Activated T-cell treated with anti-CD3 and anti-CD28 coated beads, Interleukin-2, amount 50 U/mL, for 24 hours (primary cell): ENCODE measurements at places on chromosomes 12 and 14.
A peak's percentile ranks its signal among the peaks of the same experiment; 100 is the strongest.

- no peak for DNase-seq
Measured at GRCh38 chr12:107655281-107656065, 30.1 kb upstream of the PWP1 start.

DNA sequence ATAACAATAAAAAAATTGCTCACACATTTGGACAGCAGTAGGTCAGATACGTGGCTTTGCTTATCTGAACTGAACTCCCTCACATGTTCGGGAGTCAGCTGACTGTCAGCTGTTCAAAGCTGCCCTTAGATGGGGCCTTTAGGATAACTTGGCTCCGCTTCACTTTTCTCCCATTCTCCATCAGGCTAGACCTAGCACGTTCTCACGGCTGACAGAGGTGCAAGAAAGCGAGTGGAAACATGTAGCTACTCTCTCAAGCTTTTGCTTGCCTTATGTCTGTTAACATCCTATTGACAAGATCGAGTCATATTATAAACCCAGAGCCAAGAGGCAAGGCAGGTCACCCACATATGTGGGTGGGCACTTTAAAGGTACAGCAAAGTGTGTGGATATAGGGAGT lies 112.0 kb upstream of the PDZRN4 start:
- no peak for DNase-seq

DNA sequence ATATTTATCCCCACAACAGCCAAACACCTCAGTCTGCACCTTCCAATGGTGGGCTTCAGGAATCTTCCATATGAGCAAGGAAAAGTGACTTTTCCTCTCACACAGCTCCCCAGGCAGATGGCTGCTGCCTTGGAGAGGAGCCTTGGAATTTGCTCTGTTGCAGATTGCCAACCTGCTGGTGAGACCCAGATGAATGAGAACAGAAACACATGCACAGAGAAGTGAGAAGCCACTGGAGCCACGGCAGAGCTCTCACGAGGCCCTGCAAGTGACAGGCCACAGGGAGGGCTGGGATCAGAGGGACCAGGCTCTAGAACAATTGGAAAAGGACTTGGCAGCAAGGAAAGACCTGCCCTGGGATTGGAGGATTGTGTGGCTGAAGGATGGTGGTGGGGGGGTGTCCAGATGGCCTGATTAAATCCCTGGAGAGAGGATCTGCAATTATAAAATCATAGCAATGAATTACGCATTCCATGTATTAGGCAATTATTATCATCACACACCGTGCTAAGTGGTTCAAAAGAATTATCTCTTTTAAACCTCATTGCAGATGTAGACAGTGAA lies 84.9 kb upstream of the PWP1 start:
- no peak for DNase-seq

GRCh38 chr14:30005114-30005808 lies 77.6 kb upstream of the PRKD1 start:
- no peak for DNase-seq

- no peak for DNase-seq
Measured at GRCh38 chr14:67187826-67188225, 1.4 kb upstream of the GARIN2 start.

GRCh38 chr14:61386173-61386772 lies 64.9 kb downstream of the PRKCH start:
- no peak for DNase-seq

DNA sequence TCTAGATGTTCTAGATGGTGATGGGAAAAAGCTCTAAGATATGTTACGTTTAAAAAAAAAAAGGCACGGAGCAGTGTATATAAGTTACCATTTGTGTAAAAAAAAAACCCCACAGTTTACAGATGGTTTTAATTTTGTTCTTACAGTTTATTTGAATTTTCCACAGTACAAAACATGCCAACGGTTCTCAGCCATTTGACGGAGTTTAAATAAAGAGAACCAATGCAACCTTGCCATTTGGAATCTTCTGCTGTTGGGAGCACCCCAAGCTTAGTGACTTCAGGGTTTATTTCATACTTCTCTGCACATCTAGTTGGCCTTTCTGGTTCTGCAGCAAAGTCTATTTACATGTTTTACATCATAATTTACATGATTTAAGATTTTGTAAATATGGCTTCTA lies 7.7 kb upstream of the HPD start:
- no peak for DNase-seq

DNA sequence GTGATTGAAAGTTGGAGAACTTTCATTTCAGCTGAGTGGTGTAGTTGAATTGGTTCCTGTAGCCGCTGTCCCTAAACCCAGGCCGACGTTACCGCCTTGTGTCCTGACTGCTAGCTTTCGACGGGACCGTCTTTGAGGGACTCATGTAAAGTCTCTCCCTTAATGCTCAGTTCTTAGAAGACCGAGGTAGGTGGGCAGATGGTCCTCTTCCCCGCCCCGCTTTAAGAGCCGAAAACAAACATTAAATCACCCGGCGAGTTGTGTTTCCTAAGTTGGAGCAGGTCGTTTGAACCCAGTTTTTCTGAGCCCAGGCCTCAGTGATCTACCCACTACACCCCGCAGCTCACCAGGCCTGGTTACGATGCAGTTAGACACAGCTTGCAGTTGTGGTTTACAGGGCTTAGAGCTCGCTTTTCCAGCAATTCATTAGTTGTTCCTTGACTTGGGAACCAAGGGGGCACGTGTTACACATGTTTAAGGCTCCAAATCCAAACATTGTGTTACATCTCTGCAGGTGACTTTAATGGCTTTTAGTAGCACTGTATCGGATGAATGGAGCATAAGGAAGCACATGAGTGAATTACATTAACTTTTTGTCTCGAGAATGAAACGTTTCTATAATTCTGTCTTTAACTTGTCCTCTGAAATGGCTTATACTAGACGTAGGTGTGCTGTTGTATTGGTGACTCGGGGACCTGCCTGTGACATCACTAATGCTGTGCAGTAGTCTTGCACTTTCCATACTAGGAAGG lies 790 bp downstream of the NEDD1 start:
- DNase-seq = peak; percentile 52

- no peak for DNase-seq
Measured at GRCh38 chr12:66409195-66409871, 107.0 kb downstream of the HELB start.

DNA sequence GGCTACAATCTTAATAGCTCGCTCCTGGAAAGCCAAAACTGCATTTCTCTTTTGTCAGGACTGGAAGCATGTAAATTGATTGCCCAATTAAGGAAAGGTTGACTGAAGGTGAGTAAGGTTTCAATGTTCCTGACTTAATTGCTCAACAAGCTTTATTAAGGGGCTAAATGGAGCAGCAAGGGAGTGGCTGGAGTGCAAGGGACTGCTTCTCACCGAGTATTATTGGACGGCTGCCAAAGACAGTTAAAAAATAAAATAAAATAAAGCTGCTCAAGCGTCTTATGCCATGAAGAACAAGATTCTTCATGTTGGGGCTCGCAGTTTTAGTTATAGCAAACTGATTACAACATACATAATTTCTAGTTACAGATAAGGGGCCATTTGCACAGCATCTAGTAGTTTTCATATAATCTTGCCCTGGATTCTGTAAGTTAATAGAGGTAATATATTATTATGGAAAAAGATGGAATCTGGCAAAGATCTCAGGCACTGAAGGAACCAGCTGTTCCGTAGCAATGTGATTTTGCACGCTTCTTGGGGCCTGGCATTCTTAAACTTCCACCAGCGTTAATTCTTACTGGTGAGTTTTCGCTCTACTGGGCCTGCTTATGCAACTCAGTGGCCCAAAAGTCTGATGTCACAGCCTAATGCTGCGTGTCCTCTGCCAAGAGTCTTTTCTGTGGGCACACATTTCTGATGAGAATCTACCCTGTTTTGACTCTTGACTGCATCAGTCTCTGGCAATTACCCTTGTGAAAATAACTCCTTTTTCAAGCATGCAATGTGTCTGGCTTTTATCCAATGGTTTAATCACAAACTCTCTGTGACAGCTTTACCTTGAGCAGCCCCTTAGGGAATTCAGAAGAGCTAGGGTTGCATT lies 108.5 kb downstream of the SLC38A1 start:
- no peak for DNase-seq

GRCh38 chr12:71333418-71333817 lies 106.2 kb upstream of the LGR5 start:
- no peak for DNase-seq

DNA sequence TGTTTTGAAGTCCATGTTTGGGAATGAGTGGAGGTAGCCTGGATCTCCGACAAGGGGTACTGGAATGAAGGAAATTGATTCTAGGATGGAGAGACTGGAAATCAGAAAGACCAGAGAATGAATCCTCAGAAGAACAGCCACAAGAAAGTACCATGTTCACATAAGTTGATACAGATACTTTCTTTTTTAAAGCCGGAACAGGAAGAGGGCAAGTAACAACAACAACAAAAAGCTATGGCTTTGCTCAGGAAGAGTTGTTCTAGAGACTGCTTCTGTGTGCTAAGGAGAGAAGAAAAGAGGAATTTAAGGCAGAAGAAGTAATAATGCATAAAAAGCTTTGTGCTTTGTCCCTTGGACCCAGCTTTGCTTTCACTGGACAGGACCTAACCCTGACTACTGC lies 6.2 kb downstream of the TC2N start:
- DNase-seq = no peak

DNA sequence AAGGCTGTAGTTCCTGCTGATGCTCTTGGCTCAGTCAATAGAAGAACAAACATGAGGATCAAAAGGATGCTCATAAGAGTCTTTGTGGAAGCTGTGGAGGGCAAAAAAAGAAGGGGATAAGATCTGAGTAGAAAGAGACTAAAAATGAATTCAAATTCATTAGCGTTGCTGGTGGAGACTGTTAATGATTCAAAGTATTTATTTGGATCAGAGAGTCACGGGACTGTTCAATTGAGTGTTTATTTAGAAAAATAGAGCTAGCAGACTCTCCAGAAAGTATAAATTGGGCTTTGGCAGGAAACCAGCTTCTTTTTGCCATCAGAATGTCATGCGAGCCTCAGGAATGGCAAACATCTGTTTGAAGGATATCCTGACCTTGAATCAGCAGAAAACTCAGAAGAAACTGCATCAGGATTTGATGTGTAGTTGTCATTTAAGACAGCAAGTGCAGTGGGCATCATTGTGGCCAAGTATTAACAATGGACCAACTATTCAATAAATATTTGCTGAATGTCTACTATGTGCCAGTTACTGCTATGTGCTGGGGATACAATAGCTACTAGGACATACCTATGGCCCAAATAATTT lies 126.4 kb downstream of the TBC1D30 start:
- no peak for DNase-seq

DNA sequence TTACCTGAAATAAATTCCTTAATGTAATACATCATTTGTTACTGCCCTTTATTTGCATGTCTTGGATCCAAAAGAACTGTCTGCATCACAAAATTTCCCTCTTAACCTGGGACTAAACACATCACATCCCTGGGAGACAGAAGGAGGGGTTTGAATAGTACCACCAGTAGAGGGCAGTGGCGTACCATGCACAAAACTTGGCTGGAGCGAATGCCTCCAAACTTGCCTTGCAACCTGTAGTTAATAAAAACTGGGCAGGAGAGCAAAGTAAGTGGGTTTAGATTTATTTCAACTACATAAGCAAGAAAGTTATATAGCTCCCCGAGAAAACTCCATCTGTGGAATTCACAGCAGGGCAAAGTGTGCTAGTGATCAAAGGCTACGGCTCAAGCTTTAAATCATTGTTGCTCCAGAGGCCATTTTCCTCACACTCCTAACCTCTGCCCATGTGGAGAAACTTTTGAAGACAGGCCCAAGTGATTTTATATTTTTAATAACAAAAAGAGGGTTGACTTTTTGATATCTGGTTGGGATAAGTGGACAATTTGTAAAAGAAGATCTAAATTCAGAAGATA lies 1176.7 kb upstream of the SEL1L start:
- no peak for DNase-seq

DNA sequence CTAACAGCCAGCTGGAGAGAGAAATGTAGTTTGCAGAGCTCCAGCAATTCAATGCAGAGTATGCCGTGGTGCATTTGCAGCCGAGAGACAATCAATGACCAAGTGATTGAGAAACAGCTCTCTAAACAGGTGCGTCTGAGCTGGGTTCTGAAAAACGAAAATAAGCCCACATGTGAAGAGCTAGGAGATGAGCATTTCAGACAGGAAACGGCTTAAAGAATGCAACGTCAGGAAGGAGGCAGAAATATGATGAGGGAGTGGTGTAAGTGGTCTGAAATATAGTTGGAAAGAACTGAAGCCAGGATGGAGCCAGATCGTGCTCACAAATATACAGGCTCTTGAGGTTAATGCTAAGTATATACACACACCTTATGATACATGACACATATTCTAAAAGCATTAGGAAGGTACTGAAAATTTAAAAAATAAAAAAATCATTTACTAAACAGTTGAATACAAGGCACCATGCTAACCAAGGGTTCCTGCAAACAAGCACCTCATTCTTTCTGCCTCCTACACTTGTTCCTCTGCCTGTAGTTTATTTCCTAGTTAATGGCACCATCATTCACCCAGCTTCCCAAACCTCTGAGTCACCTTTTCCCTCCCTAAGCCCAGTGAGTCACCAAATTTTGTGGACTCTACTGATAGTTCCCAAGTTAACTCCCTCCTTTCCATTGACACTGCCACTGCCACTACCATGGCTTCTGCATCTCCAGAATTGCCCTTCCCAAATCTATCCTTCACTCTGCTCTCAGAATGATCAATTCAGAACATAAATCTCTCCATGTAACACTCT lies 2.3 kb upstream of the GARIN2 start:
- no peak for DNase-seq

DNA sequence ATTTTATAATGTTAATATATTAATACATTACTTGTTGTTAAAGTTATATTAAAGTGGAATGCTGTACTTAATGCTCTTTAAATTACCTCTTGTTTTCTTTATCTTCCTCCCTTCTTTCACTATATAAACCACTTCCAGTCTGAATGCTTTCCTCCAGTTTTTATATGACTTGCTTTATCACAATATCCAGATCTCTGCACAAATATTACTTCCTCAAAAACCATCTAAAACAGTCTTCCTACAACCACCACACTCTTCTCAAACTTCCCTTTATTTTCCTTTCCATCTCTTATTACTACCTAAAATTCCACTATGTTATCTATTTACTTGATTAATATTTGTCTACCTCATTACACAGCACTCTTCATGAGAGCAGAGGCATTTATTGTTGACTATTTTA lies 956.6 kb downstream of the LRFN5 start:
- no peak for DNase-seq

GRCh38 chr12:69099201-69099837 lies 140.1 kb upstream of the CPSF6 start:
- DNase-seq = no peak
